ENCODE measurements at places on chromosomes 16 and 17.

DNA sequence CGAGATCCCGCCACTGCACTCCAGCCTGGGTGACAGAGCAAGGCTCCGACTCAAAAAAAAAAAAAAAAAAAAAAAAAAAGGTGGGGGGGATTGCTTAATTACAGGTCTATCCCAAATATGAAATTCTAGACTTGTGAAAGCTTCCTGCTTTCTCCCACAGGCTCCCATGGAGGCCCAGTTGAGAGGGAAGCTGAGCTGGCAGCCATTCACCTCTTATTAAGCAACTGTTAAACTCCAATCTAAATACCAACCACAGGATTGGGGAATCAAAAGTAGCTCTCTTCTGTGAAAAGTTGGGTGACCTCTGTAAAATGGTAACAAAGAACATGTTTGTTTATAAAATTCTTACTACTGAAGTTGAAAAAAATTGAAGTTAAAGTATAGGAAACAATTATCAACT lies 45.8 kb upstream of the STAC2 start:
- DNase-seq: no peak

- DNase-seq: no peak
Measured at GRCh38 chr16:78428193-78428592, 328.7 kb downstream of the WWOX start.

GRCh38 chr16:2028620-2029220 lies 2.0 kb downstream of the NHERF2 start:
- DNase-seq: no peak

DNA sequence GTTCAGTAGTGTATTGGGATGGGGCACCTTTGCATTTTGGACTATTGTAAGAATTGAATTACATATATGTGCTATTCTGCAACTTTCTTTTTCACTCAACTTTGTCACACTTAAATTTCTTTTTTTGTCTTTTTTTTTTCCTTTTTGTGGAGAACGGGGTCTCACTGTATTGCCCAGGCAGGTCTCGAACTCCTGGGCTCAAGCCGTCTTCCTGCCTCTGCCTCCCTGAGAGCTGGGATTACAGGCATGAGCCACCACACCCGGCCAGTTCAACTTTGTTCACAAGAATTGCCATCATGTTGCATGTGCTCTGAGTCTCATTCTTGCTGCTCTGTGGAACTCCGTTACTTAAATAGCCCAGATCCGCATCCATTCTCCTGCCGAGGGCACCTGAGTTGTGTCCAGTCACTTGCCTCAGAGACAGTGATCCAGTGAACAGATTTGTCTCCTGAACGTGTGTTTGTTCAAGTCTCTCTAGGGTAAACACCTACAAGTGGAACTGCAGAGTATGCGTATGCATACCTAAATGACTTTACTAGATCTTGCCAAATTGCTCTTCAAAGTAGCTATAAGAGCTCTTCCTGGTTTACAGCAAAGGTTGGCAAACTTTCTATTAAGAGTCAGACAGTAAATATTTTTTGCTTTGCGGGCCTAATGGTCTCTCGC lies 3.4 kb upstream of the SLC38A10 start:
- DNase-seq: no peak
